ENCODE measurements at places on chromosomes 4 and X.

- DNase-seq: no peak
Observed at GRCh38 chr4:188332265-188332664, 193.0 kb downstream of the TRIML1 start.

DNA sequence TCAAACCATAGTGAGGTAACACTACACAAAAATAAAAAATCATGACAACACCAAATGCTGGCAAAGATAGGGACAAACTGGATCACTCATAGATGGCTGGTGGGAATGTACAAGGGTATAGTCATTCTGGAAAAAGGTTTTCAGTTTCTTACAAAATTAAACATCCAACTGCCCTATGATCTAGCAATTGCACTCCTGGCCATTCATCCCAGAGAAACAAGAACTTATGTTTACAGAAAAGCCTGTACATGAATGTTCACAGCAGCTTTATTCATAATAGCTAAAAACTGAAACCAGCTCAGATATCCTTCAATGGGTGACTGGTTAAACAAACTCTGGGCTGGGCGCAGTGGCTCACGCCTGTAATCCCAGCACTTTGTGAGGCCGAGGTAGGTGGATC lies 43.3 kb downstream of the NYX start:
- DNase-seq: no peak

DNA sequence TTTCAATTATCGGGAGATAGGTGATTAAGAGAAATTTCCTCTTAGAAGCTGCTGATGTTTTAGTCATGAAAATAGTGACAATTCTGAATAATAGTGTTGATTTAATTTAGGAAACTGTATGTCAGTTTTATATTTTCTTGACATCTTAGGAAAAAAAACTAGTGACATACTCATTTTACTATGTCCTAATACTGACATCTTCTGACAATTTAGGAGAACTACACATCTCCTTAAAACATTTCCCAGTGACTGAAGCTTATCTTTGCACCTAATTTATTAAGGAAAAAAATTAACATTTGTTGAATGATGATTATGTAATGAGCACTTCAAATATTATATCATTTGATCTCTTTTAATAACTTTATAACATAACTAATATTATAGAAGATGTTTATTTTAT lies 42.0 kb upstream of the RBMXL3 start:
- peak; percentile 41 for DNase-seq

GRCh38 chr4:169305651-169306050 lies 34.9 kb upstream of the SH3RF1 start:
- no peak for DNase-seq

DNA sequence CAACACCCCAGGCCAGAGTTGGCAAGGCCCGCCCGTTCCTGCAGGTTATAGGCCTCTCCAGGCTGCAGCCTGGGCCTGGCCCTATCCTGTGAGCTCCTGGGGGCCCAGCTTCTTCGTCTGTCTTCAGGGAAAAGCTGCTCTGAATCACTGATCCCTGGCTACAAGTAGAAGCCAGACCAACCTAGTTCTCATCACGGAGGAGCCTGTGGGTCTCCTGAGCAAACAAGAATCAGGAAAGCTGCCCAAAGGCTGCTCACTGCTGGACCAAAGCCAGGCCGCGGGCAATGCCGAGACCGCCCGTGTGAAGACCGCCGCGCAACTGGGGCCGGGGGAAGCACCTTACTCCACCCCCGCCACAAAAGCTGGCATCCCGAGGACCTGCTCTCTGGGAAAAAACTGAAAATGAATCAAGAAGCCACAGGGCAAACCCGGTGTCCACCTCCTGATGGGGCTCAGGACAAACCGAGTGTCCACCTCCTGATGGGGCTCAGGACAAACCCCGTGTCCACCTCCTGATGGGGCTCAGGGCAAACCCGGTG lies 12.8 kb downstream of the CTBP1 start:
- no peak for DNase-seq

GRCh38 chr4:138775890-138776289 lies 239.7 kb upstream of the NOCT start:
- no peak for DNase-seq

DNA sequence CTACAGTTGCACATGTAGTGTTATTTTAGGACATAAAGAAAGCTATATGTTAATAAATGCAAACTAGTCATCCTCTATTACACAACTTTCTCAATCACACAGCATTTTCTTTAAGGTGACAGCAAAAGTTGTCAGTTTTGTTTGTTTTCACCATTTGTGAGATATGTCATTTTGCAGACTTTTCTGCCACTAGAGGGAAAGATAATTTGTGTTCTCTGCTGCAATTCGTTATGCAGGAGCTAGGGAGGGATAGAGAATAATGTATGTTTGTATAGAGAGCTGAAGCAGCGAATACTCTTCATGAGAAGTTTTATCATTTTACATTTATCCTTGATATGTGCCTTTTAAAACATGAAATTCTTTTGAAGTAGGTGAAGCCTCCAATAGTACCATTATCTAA lies 670.6 kb upstream of the ATOH1 start:
- no peak for DNase-seq

DNA sequence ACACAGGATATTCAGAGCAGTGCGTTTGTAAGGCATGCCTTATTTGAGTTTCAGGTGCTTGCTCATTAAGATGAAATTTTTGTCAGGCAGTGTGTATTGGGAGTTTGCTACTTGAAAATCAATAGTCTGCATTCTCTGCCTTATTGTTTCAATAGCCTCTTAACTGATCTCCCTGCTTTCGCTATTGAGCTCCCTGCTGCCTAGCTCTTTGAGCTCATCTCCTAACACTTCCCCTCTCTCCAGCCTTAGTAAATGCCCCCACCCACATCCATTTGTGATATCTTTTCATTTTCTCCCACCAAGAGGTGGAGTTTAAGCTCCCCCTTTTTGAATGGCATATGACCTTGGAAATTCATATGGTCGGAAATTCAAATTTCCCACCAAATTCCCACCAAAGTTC lies 256.6 kb downstream of the IL1RAPL1 start:
- DNase-seq: no peak

- no peak for DNase-seq
Observed at GRCh38 chr4:152920768-152921167, 15.4 kb upstream of the FHDC1 start.

GRCh38 chr4:81666491-81666890 lies 194.8 kb upstream of the RASGEF1B start:
- no peak for DNase-seq

GRCh38 chr4:30744386-30744785 lies 24.2 kb downstream of the PCDH7 start:
- DNase-seq: no peak

DNA sequence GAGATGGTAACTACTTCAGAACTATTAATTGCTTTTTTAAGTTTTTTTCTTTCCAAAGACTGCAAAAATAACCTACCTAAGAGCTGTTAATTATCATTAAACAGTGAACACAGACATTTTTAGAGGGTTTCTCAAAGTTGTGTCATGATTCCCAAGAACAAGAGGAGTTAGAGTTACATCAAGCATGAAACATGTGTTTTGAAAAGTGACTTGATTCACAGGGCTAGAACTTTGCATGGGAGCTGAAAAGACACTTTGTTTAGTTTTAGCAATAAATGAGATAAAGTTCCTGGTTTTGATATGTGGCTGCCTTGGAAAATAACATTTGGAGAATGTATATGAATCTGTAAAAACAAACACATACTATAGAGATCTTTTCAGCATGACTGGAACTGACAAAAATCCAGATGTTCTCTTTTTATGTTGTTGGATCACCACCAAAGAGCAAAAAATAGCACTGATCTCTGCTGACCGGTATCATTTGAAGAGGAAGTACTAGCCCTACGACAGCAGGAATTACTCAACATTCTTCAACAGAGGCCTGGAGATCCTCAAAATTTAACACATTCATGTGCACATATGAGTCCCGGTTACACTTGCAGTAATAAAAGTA lies 173.0 kb upstream of the PCDH18 start:
- no peak for DNase-seq
